ENCODE measurements at places on chromosomes 7 and 10. TPM values are rescaled to one million over a fixed set of nuclear protein-coding genes. Genes with fewer than 3 reads are reported as not detected.

- no peak for DNase-seq
These were observed 344.9 kb upstream of the MKI67 start for GRCh38 chr10:128471151-128471550.

- no peak for DNase-seq
These were observed 872 bp downstream of the FAM131B start for GRCh38 chr7:143361552-143362130.

DNA sequence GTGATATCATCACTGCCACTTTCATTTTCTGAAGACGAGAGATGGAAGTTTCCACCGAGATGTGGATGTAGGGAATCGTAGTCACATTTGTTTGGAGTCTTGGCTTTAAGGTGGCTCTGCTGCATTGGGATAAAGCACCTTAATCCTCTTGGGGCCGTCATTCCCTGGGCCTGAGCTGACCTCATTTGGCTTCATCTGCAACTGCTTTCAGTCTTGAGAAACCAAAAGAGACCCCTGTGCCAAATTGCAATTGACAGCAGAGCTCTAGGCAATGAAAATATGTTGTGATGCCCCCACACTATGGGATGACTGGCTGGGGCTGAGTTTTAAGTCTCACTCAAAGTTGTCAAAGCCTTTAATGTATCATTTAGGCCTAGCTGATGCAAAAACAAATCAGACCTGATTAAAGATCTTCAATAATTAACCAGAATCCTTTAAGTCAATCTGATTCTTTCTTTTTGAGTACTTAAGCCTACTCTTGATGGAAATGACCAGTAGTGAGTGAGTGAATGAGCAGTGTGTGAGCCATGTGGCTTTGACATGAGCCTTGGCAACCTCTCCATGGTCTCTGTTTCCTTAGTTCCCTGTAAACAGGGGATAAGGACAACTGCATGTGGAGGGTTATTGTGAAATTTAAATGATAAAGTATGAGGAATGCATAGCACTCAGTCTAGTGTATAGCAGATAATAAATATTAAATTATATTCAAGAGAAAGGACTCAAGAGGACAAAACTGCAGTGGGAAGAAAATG, 155.0 kb downstream of the BMPER start:
- DNase-seq: no peak

GRCh38 chr7:127119517-127119916, 133.2 kb downstream of the GRM8 start:
- no peak for DNase-seq

Gene FEZF1
- not detected for total RNA-seq

Gene CYP3A4
- not detected for total RNA-seq

Gene PAX4
- total RNA-seq: not detected
